ENCODE measurements at places on chromosomes 5 and 9. TPM values are rescaled to one million over a fixed set of nuclear protein-coding genes. Genes with fewer than 3 reads are reported as not detected.

PNPLA7 gene
- 12.4 TPM for total RNA-seq

MUSK gene
- total RNA-seq, result not detected

SYNPO gene
- total RNA-seq, result 0.07 TPM

APBA1 gene
- total RNA-seq, result 0.20 TPM

STOM gene
- 29.9 TPM for total RNA-seq

TMEM232 gene
- 1.0 TPM for total RNA-seq

NOTCH1 gene
- total RNA-seq, result 52.3 TPM

IPPK gene
- total RNA-seq, result 9.2 TPM

SMIM32 gene
- total RNA-seq, result not detected

FAM153A gene
- total RNA-seq, result 31.8 TPM

FGF18 gene
- total RNA-seq, result 0.57 TPM

CARTPT gene
- not detected for total RNA-seq

ACTBL2 gene
- total RNA-seq, result not detected

PCDHGB3 gene
- total RNA-seq, result 0.20 TPM

FIBCD1 gene
- total RNA-seq, result not detected
